ENCODE measurements at places on chromosomes 2 and 18.

DNA sequence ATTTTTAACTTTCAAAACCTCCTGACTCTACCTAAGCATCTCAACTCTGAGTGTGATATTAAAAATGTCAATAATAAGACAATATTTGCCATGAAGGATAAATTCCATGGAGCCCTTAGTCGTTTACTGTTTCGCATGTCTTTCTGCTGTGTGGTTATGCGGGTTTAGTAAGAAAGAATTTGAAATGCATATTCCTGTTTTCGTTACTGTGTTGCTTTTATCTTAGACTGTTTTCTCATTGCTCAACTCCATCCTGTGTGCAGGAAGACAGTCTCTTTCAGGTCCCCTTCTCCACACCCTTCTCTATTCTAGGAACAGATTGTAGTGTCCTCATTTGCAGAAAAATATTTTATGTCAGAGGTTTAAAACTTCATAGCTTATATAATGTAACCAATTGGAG, 82.5 kb upstream of the MAP3K20 start:
- DNase-seq, result no peak

GRCh38 chr2:181923121-181923520, 31.6 kb downstream of the ITPRID2 start:
- DNase-seq, result no peak

GRCh38 chr2:9135822-9136558, 70.6 kb upstream of the ASAP2 start:
- DNase-seq, result no peak

DNA sequence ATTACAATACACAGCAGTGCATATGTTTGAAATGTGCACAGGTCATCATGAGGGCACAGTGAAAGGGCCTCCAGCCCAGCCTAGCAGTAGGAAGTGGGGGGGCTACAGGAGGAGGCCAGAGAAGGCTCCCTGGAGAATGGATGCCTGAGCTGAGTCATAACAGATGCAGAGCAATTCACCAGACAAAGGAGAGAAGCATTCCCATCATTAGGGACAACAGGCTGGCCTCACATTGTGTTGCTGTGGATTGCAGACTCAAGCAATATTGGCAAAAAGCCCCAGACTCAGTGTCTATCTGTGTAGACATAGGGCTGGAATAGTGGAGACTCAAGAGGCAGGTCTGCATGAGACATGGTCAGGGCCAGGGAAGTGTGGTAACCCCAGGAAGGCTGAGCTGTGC, 329.9 kb downstream of the DLGAP1 start:
- DNase-seq, result peak; percentile 5

DNA sequence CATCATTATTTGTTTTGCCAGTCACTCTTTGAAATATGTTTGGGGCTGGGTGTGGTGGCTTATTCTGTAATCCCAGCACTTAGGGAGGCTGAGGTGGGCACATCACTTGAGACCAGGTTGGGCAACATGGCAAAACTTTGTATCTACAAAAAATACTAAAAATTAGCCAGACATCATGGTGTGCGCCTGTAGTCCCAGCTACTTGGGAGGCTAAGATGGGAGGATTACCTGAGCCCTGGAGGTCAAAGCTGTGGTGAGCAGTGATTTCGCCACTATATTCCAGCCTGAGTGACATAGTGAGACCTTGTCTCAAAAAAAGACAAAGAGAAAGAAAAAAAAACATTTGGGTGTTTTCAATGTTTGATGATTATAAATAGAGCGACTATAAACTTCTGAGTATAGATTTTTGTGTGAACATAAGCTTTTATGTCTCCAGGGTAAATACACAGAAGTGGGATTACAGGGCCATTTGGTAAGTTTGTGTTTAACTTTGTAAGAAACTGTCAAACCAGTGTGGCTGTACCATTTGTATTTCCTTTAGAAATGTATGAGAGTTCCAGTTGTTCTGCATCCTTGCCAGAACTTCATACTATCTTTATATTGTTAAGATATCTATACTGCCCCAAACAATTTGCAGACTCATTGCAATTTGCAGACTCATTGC, 15.8 kb downstream of the BIRC6 start:
- DNase-seq, result no peak

DNA sequence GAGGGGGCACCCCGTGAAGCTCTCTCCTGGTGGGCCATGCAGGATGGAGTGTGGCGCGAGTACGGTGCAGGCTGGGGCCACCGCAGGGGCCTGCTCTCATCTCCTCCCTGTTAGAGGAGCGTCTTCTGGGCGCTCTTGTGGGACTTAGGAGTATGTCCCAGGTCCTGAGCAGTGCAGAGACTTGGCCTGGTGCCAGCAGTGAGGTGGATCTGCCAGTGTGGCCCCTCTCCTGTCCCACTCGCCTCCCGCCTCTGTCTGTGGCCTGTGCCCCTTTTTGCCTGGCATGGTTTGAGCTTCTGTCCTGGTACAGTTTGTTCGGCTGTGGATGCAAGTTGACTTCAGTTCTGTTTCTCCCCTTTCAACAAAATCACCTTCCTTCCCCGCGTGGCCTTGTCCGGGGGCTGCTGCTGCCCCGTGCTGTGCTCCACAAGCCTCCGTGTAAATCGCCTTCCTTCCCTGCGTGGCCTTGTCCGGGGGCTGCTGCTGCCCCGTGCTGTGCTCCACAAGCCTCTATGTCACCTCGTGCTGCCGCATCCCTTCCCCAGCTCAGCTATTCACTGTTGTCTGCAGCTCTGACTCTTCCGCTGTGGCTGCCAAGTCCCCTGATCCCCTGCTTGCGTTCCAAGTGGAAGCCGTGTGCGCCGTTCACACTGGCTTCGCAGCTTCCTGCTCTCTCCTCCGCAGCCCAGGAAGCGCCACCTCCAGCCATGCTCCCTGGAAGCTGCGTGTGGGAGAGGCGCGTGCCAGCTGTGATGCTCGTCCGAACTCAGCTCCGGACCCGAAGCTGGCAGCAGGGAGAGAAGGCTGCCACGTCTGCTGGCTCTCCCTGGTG, 13.7 kb downstream of the LDLRAD4 start:
- no peak for DNase-seq

GRCh38 chr2:18005411-18005810, 126.9 kb downstream of the KCNS3 start:
- peak; percentile 26 for DNase-seq

DNA sequence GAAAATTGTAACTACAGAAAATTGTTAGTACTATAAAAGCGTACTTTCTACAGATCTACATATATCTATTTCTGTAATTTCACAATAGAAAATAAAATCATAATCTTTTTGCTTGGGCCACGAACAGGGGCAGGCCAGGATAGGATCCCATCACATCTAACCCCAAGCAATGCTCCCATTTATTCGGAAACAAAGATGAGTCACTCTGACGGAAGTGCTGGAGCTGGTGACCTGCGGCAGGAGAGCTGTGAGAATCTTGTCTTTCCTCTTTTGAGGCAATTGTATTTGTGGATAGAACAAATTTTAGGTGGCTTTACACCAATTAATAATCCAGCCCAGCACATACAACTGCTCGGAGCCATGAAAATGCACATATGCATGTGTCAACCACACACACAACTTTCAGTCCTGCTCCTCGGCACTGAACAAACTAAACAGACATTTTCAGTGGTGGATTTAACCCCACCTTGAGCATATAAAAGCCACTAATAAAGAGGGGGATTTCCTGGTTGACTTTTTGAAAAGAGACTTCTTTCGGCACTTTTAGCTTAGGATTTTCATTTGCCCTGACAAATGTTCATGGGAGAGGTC, 22.3 kb upstream of the INSIG2 start:
- DNase-seq, result no peak

DNA sequence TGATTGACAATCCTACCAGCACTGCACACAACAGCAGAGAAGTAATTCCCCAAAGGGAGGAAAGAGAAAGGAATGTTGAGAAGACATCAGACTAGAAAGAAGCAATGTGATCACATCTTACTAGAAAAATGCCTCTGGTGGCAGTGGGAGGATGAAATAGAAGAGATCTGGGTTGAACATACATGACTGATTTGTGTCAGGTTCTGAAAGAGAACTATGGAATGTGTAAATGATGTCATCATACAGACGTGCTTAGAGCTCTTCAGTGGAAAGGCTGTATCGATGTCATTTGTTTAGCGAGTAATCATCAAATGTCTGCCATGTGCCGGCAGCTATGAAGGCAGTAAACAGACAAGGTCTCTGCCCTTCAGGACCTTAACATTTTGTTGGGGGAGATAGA, 24.9 kb downstream of the GORASP2 start:
- no peak for DNase-seq

DNA sequence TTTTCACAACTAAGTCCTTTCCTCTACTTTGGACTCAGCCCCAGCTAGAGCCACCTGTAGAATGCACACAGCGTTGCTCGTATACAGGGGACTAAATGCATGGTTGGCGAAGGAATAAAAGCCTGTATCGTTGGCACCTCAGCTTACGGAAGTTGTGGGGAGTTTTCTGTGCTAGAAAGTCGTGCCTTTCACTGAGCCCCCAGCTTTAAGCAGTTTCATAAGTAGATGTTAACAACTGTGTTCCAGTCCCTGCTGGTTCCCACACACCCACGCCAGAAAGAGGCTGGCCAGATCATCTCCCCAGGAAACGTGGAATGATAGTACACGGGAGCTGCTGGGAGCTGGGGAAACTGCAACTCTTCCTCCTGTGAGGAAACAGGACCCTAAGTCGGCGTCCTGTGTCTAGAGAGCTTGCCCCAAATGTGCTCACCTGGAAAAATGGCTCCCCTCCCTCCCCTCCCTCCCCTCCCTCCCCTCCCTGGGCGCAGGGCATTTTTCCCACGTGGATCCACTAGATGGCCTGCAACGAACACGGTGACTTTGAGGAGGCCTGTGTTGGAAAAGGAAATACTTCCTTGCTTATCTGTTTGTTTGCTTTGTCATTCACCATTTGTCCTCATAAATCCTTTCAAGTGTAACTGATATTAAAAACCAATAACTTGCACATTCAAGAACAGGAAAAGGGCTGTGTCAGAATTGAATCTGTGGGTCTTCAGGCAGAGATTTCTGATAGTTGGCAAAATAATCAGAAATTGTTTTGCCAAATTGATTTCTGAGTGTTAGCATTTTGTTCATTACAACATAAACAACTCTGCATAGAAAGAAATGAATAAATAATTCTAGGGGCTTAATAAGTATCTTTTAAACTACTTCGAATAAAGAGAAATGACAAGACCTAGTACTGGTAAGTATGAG, 43.9 kb upstream of the RFX8 start:
- peak; percentile 62 for DNase-seq

DNA sequence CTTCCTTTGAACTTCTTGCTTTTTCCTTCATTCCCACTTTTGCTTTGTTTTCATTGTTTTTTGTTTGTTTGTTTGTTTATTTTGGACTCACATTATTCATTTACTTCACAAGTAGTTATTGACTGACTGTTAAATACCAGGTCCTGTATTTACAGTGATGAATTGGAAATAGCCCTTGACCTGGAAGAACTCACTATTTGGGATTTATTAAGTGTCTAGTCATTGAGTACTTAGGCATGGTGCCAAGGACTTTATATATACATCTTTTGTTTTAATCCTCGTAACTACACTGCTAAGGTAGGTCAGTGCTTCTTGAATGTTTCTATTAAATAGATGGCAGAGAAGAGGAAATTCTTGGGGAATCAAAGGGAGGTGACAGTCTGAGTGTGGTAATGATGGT, 11.1 kb downstream of the SPOPL start:
- no peak for DNase-seq

GRCh38 chr2:69242651-69243051, 144.4 kb downstream of the GFPT1 start:
- peak; percentile 72 for DNase-seq

GRCh38 chr18:3452750-3453539, 3.0 kb downstream of the TGIF1 start:
- DNase-seq, result no peak

DNA sequence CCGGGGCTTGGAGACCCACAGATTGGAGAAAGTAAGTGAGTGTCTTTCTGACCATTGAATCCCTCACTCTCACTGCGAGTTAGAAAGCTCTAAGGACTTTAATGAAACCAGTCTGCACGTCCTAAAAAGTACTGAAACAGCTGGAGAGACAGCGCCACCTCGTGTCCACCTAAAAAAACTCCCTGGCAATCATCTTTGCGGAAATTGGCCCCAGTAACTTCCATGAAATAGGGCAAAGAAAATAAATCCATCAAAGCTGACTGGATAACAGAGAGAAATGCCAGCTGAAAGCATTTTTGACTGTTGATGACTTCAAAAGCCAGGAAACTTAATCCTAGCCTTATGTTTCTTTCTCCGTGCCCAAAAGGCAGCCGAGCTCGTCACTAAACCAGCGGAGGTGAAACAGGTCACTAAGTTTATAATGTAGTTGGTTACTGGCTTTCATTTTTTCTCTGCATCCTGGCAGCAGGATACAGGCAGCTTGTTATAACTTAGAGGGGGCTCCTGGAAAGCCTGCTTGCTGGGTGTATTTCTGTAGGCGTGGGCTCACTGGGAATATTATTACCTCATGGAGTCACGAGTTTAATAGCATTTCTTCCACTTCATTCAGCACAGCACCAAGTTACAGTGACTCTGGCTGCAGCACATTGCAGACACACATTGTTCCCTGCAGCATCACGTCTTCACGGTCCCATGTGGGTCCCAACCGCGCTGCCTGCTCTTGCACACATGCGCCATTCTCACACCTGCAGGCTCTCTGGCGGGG, 266.5 kb downstream of the HRH4 start:
- DNase-seq, result peak; percentile 87

- no peak for DNase-seq
Observed at GRCh38 chr18:79936641-79937040, 14.8 kb downstream of the SLC66A2 start.

GRCh38 chr2:63399156-63399555, 189.1 kb downstream of the WDPCP start:
- DNase-seq, result no peak

DNA sequence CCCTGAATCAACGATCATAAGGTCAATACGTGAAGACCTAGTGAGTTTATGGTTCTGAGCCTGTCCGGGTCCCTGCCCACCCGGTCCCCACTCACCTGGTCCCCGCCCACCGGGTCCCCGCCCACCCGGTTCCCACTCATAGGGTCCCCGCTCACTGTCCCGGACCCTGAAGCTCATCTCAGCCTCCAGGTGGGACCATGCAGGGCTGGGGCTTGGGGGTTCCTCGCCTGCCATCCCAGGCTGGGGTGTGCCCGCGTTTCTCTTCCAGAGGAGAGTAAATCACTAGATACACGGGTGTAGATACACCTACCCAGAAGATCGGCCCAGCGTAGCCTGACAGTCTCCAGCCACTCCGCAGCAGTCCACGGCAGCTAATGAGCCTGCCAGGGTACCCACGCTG, 131.5 kb downstream of the MBP start:
- DNase-seq, result no peak

- DNase-seq, result no peak
Observed at GRCh38 chr18:52875725-52876124, 535.7 kb downstream of the DCC start.

- no peak for DNase-seq
Observed at GRCh38 chr2:189818249-189819038, 34.2 kb downstream of the PMS1 start.

DNA sequence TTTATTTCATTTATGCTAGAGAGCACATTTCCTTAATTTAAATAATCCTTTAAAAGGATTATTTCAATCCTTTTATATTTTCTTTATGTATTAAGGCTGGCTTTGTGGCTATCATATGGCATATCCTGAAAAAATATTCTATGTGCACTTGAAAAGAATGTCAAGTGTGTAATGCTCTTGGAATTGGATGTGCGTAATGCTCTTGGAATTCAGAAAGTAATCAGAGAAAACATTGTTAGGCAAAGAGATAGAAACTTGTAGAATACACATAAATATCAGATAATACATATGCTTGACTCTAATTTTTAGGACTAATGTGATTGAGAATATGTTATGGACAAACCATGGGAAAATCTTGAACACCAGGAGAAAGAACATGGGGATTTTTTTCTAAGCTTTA, 197.5 kb upstream of the COL3A1 start:
- no peak for DNase-seq

All from left kidney (tissue), 8 donors.